PC-3 (cell line): ENCODE measurements at places on chromosomes 3 and 15.
A peak's percentile ranks its signal among the peaks of the same experiment; 100 is the strongest.

GRCh38 chr3:43525386-43525785, 96.4 kb downstream of the ANO10 start:
- DNase-seq: no peak

DNA sequence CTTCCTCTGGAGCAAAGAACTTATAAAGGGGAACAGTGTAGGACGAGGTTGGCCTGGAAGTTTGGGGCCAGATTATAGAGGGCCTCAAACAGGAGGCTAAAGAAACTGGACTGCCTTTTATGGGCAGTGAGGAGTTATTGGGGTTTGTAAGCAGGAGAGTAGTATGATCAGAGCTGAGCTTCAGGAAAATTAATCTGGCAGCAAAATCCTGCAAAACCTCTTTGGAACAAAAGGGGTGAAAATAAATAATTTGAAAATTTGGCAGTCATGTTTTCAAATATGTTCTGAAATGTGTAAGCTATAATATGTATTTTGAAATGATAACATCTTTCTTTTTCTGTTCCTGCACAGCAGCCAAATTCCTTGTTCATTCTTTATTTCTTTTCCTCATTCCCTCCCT, 164.9 kb downstream of the THSD4 start:
- no peak for DNase-seq

DNA sequence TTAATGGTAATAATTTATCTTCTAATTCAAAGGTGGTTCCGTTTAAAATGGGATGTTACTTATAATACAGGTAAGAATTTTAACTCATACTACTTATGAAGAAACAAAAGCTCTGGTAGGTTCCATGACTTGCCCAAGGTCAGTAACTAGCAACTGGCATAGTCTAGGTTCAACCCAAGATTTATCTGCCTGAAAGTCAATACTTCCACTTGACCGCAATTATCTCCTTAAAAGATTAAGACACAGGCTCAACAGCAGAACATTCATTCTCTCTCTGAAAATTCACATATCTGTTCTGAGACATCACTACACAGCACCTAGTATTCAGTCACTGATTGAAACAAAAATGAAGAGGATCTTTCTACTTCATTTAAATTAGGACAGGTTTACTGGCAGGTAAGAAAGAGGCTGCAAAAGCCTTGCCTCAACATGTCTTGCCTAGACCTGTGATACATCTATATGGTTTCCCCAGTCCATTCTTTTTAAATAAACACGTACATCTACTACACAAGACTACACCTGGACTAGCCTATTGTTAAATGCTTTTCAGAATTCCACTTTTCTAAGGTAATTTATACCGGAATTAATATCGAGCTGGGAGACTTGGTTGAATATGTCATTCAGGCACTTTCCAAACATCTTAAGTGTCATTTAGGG, 1.2 kb downstream of the CSNK1G1 start:
- DNase-seq: no peak

- peak; percentile 88 for DNase-seq
These were observed 26.6 kb upstream of the RASA2 start for GRCh38 chr3:141460097-141460704.

DNA sequence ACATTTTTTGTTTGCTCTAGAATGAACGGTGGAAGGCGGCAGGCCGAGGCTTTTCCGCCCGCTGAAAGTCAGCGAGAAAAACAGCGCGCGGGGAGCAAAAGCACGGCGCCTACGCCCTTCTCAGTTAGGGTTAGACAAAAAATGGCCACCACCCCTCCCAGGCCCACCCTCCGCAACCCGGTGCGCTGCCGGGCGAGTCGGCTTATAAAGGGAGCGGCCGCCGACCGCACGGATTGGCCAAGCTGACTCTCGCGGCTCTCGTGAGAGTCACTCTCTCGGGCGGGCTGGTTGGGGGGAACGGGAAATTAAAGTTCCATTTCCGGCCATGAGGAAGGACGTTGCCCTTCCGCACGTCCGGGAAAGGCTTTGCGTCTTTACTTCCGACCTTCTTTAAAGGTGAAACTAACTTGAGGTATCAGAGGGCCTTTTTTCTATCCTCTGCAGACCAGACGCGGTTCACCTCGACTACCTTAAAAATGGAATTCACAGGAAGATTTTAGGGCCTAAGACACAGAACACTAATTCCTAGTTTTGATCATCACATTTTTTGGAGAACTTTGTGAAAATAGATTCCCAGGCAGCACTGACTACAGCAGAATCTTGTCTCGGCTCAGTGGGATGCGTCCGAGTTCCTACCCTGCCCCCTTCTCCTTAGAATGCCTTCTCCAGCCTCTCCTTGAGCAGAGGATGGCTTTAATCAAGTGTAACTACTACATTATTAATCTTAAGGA, at the start of gene TERC:
Gene TERC (minus strand): TSS at position 179 of the 731 bp plus-strand sequence.
- DNase-seq: peak; percentile 97
